Esophagus squamous epithelium (tissue), 5 donors: ENCODE measurements at places on chromosomes 16 and 17. TPM values are rescaled to one million over a fixed set of nuclear protein-coding genes. Genes with fewer than 3 reads are reported as not detected.

KCNJ18 gene
- not detected for total RNA-seq

ACSM2A gene
- not detected for total RNA-seq

DNA sequence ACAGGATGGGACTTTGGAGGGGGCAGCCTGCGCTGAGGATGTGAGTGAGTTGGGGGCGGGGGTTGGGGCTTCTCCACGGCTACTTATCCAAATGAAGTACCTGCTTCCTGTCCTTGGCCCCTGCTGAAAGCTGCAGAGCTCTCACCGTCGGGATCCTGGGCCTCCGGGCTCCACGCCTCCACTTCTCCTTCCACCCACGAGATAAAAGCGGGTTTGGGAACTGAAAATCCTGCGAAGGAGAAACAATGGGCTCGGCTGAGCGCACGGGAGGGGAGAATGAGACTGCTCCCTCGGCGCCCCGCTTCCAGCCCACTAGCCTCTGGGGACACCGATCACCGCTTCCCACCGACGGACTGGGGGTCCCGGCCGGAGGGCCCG is 486 bp downstream of the ZNF785 start:
- peak overlapping the region; percentile 96 for H3K27ac ChIP-seq
- H3K4me1 ChIP-seq: peaks cover 49% of the 10 kb centered on the region
- peak overlapping the region; percentile 56 for H3K4me3 ChIP-seq
- H3K36me3 ChIP-seq: peaks cover 34% of the 10 kb centered on the region

GRCh38 chr16:566475-567372 is at the start of gene NHLRC4:
NHLRC4 (plus strand) TSS chr16:567005; CDS start chr16:568048, 1,043 bp downstream.
- no peaks in the 10 kb centered on the region for H3K36me3 ChIP-seq
- H3K4me1 ChIP-seq: peaks cover 31% of the 10 kb centered on the region
- no peaks in the 10 kb centered on the region for H3K27me3 ChIP-seq
- no peak for DNase-seq
- peak within 1 kb of the TSS; percentile 36 for H3K27ac ChIP-seq

GRCh38 chr17:82095777-82096708 is 2.0 kb downstream of the FASN start:
- no peak overlapping the region for H3K27ac ChIP-seq
- peaks cover 43% of the 10 kb centered on the region for H3K36me3 ChIP-seq
- no peak for DNase-seq
- H3K4me1 ChIP-seq: peaks cover 31% of the 10 kb centered on the region

DNA sequence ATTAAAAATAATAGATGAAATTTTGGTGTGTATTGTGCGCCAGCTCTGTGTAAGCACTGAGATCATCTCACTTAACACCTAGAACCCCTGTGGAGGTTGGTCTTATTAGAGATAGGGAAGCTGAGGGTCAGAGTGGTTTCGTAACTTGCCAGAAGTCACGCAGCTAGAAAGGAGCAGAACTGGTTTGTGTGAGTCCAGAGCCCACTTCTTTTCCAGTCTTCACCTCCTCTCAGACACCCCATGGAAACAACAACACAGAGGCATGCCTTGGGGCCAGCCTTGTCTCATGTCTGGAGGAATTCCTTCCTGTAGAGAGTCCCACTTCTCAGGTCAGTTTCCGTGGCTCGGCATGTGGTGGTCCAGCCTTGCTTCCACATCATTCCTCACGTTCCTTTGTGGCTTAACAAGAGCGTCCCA is 16.5 kb downstream of the YPEL2 start:
- H3K36me3 ChIP-seq: no peaks in the 10 kb centered on the region
- H3K4me1 ChIP-seq: peaks cover 79% of the 10 kb centered on the region
- no peak for DNase-seq
- no peaks in the 10 kb centered on the region for H3K27me3 ChIP-seq
- no peak overlapping the region for H3K4me3 ChIP-seq

DNA sequence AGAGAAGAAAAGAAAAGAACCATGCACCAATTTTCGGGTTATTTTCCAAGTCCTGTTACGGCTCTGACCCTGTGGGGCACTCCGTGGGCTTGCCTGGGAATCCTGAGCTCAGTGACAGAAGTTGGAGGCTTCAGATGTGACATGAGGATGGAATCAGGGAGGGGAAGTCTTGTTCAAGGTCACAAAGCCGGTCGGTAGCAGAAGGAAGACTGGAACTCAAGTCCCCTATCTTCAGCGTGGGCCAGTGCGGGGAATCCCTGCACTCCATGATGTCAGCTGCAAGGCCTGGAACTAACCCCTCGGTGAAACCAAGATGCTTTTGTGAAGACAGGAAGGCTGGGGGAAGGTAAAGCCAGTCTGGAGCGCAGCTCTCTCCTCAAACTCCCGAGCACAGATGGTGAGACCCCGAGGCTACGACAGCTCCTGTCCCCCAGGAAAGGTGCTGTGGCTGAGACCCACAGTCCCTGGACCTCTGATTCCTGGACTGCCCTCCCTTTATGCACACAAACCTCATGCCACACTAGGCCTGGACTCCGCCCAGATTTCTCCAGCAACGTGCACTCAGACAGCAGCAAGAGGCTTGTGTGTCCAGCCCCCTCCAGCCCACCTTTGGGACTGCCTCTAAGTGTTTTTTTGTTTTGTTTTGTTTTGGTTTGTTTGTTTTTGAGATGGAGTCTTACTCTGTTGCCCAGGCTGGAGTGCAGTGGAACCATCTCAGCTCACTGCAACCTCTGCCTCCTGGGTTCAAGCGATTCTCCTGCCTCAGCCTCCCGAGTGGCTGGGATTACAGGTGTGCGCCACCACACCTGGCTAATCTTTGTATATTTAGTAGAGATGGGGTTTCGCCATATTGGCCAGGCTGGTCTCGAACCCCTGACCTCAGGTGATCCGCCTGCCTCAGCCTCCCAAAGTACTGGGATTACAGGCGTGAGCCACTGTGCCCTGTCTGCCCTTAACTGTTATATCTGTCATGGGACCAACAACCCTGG is 5.5 kb upstream of the IL27 start:
- no peaks in the 10 kb centered on the region for H3K4me1 ChIP-seq
- H3K4me3 ChIP-seq: no peak overlapping the region
- no peaks in the 10 kb centered on the region for H3K36me3 ChIP-seq
- no peak for DNase-seq
